ENCODE measurements at places on chromosomes 7 and 10.

DNA sequence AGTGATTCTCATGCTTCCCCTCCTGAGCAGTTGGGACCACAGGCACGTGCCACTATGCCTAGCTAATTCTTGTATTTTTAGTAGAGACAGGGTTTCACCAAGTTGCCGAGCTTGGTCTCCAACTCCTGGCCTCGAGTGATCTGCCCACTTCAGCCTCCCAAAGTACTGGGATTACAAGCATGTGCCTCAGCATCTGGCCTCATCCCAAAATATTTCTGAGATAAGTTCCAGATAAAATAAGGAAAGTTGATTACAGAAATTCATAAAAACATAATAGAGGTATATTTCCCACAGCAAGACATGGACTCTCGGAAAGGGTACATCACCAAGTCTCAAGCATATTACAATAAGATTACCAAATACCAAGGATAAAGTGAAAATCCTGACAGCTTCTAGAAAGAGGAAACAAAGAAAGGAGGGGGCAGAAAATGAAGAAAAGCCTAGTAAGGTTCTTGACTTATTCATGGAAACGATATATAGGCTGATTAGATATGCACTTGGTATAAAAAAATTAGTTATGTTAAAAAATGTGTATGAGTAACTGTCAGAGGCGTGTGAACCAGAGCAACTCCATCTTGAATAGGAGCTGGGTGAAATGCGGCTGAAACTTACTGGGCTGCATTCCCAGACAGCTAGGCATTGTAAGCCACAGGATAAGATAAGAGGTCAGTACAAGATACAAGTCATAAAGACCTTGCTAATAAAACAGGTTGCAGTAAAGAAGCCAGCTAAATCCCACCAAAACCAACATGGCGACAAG lies 35.0 kb downstream of the IQUB start:
- no peak for DNase-seq

- DNase-seq, result peak; percentile 34
These were observed 2.1 kb downstream of the SYNPO2L start for GRCh38 chr10:73653701-73654100.

DNA sequence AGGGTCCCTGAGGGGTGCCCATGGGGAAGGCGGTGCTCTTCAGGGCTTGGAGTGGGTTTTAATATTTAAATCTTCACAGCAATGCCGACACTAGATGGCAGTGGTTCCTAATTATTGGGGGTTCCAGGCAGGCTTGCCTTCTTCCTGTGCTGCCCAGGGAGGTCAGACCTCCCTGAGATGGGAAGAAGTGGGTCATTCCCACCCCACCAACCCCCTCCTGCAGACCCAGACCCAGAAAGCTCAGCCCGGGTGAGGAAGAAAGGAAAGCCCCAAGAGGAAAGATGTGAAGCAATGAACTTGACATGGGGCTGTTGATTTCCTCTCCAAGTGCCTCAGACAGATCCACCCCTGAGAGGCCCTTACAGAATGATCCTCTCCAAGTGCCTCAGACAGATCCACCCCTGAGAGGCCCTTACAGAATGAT lies 85.1 kb upstream of the LANCL2 start:
- peak; percentile 67 for DNase-seq

DNA sequence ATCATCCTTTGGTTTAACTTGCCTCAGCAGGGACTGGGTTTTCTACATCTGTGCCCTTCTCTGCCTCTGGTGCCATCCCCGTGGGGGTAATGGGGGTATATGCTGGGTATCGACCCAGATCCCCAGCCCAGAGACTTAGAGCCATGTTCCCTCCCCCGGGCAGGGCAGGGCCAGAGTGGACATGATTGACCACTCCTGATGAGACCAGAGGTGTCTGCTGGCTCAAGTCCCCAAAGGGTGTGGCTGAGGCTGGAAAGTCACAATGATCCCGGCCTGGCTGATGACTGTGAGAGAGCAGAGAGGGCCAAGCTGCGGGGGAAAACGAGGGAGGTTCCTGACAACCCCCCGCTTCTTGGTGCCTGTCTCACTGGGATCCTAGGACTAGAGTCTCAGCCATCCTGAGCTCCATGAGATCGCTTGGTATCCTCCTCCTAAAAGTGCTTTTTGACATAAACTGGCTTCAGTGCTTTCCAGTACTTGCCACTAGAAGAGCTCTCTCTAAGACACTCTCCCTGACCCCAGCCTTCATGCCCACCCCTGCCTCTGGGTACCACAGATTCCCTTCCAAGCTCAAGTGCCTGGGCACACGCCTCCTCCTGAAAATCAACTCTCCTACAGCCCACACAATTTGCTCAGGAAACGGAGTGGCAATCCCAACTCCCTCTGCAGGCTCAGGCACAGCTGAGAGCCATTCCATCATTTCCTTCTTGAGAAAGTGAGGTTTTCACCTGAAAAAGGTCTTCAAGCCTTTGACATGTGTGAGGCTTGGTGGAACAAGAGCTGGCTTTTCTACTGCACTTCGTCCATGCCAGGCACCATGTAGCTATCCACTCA lies 33.9 kb downstream of the DRGX start:
- DNase-seq, result no peak

GRCh38 chr7:130278860-130279259 lies 12.2 kb downstream of the CPA2 start:
- DNase-seq, result no peak

GRCh38 chr10:130470973-130471372 lies 334.8 kb downstream of the GLRX3 start:
- DNase-seq, result no peak

DNA sequence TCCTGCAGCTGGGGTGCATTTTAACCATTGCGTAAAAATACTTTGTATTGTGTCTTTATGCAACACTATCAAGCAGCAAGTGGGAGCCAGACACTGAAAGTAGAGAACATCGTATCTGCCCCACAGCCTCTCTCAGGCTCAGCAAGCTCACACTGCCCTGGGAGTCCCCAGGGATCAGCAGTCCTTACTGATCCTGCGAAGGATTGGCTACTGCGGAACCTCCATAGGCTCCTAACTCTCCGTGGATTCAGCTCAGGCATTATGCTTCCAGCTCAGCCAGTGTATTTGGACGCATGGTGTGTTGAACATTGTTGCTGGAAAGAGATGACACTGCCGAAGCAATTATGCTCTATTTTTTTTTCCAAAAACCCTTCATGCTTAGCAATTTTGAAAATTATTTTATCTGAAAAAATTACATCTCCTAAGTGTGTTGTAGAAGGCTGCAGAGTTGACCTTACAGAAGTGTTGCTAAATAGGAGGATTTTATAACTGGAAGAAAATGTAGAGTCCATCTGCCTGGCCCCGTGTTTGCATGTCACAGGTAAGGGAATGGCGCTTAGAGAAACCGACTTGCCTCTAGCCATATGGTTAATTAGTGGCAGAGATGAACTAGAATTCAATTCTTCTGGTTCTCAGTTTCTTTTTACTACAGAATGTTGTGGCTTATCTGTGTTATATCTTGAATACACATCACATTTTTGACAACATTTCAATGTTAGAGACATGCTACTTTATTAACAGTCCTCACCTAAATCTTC lies 276.4 kb upstream of the COBL start:
- DNase-seq, result peak; percentile 37
